ENCODE measurements at places on chromosomes 1 and 21.

DNA sequence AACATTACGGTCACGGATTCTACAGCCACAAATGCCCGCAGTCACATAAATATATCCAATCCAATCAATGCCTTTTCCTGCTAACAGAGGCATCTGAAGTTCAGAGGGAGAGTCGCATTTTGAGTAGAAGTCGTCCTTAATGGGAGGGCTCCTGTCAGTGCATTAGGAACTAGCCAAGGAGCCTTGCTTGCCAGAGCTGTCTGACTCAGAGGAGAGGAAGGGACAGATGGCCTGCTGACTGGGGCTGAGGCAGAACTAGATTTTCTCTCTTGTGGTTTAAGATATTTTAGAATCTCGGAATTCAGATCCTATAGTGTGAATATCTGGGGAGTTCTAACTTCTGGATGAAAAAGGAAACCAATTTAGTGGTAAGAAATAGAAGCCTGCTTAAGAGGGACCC lies 10.6 kb downstream of the XKR8 start:
- no peak for DNase-seq

DNA sequence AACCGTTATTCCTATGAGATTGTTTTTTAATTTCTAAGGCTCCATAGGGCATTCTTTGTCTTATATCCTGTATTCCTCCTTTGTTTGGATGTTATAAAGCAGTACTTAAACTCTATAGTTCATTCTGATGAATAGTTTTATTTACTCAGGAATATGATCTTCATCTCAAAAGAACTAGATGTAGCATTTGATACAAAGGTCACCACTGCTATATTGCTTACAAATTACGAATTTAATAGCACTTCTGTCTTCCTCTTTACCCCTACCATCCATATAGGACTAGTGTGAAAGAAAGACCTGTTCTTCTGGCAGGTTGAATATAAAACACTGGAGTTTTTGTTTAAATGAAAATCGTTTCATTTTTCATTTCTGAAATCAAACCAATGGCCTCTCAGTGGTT lies 468.1 kb upstream of the CXADR start:
- no peak for DNase-seq

DNA sequence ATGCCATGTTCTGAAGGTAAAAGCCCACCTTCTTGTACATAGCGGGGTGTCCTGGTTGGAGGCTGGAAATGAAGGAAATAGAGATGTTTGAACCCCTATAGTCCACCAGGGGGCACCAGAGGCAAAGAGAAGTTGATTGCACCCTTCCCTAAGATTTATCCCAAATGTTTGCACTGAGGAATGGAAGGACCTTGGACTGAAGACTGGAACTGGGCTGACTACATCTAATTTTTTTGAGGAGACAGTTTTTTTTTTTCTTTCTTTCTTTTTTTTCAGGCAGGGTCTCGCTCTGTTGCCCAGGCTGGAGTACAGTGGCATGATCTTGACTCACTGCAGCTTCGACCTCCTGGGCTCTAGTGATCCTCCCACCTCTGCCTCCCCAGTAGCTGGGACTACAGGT lies 55.3 kb upstream of the EIF4G3 start:
- peak; percentile 26 for DNase-seq

- peak; percentile 52 for DNase-seq
These were observed 4.9 kb upstream of the PROX1 start for GRCh38 chr1:213982672-213983492.

GRCh38 chr1:90952906-90953305 lies 68.9 kb downstream of the ZNF644 start:
- DNase-seq, result no peak

- DNase-seq, result no peak
These were observed 44.5 kb downstream of the KCNT2 start for GRCh38 chr1:196563768-196564167.

GRCh38 chr1:234710936-234711724 lies 101.2 kb upstream of the IRF2BP2 start:
- DNase-seq, result no peak

DNA sequence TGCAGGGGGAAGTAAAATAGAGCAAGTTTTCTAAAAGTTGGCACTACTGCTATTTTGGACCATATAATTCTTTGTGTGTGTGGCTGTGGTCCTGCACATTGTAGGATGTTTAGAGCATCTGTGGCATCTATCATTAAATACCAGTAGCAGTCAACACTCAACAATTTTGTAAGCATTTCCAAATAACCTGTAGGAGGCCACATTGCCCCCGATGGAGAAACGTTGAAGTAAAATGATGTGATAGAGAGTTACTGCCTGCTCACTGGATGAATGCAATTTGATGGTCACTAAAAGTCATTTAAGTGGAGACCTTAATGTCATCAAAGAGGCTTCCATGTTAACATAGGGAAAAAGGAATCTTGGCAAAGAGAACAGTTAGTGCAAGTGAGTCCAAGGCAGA lies 560.8 kb downstream of the NEGR1 start:
- no peak for DNase-seq

DNA sequence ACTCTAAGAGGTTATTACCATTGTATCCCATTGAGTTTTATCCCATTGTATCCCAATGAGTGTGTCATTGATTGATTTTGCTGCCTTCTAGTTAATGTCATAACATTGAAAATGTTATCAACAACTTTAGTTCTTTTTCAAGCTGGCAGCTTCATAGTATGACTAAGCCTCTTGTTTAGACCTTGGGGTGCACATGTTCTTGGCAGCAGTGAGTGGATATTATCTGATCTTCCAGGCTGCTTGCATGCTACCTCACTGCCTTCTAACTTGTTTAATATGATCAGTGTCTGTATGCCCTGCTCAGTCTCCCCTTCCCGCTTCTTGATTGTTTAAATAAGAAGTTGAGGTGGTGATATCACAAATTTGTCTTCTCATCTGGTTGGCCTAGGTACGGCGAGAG lies 24.6 kb downstream of the NTPCR start:
- peak; percentile 34 for DNase-seq

DNA sequence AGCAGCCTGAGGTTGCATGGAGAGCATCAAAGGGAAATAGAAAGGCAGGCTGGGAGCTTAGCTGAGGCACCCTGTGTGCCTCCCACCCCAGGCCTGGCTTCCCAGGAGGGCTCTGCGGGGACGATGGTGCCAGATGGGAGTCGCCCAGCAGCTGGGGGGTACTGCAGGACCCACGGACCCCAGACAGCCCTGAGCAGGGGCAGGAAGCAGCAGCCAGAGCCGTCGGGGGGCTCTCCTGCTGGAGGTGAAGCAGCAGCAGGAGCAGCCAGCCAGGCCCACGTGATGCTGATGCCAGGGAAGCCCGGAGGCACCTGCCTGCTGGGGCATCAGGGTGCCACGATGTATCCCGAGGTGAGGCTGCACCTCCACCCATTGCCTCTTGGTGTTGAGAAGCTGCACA lies 20.4 kb downstream of the RAP1GAP start:
- no peak for DNase-seq

- no peak for DNase-seq
These were observed 259.8 kb downstream of the LMO4 start for GRCh38 chr1:87588495-87588894.

GRCh38 chr1:111792249-111792648 lies 36.5 kb downstream of the DDX20 start:
- DNase-seq, result no peak

DNA sequence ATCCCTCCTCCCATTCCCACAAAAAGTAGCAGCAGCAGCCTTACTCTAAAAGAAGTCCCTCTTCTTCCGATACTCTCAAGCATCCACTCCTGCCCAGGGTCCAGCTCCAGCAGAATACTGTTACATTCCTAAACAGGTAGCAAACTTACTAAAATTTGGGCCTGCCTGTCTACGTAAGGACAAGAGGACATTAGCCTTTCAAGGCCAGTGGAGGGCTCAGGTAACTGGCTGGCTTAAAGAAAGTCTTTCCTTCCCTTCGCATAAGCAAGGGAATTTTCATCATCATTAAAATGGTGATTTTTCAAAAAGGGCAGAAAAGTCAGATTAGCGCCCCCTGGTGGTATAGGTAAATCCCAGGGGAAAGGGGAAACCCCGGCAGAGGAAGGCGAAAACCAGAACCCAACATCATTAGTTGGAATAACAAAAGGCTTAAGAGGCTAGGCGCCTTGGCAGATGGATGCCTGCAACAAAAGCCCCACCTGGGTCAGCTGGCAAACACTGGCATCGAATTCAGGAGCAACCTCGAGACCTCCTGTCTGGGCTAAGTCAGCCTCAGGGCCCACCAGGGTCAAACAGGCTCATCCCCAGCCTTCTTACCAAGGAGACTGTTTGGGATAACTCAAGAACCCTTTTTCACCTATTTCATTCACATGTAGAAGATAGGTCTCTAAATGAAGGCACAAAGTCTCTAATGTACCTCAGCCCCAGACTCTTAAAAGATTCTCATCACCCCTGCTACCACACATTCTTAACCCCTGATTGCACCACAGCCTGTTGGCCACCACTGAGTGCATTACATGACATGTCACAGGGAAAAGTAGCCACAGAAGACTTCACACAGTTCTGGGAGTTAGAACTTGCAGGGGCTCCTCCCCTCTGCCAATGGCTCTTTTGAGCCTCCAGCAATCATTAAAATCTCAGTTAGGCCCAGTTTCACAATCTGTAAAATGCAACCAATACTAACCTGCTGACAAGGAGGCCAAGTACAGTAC lies 36.7 kb downstream of the ERI3 start:
- DNase-seq, result peak; percentile 45

GRCh38 chr1:48109390-48110013 lies 112.3 kb upstream of the TRABD2B start:
- DNase-seq, result peak; percentile 57

GRCh38 chr1:224671076-224671475 lies 55.0 kb downstream of the CNIH3 start:
- DNase-seq, result no peak

DNA sequence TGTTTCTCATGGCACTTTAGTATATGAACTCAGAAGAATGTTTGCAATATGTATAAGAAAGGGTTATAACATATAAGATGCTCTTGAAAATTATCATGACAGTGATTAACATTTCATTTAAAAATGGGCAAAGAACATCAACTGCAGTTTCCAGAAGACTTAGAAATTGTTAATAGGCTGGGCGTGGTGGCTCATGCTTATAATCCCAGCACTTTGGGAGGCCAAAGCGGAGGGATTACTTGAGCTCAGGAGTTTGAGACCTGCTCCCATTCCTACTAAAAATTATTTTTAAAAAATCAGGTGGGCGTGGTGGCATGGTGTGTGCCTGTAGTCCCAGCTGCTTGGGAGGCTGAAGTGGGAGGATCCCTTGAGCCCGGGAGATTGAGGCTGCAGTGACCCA lies 23.1 kb downstream of the MTF2 start:
- no peak for DNase-seq

Data from dermis microvascular lymphatic vessel endothelial cell (primary cell).